Small intestine (tissue), 16 donors: ENCODE measurements at places on chromosomes 16 and 17. TPM values are rescaled to one million over a fixed set of nuclear protein-coding genes. Genes with fewer than 3 reads are reported as not detected.

GRCh38 chr16:56113223-56113622 lies 78.1 kb upstream of the GNAO1 start:
- no peaks in the 10 kb centered on the region for H3K36me3 ChIP-seq
- no peak overlapping the region for H3K4me3 ChIP-seq
- no peaks in the 10 kb centered on the region for H3K4me1 ChIP-seq
- H3K27me3 ChIP-seq, result no peaks in the 10 kb centered on the region

DNA sequence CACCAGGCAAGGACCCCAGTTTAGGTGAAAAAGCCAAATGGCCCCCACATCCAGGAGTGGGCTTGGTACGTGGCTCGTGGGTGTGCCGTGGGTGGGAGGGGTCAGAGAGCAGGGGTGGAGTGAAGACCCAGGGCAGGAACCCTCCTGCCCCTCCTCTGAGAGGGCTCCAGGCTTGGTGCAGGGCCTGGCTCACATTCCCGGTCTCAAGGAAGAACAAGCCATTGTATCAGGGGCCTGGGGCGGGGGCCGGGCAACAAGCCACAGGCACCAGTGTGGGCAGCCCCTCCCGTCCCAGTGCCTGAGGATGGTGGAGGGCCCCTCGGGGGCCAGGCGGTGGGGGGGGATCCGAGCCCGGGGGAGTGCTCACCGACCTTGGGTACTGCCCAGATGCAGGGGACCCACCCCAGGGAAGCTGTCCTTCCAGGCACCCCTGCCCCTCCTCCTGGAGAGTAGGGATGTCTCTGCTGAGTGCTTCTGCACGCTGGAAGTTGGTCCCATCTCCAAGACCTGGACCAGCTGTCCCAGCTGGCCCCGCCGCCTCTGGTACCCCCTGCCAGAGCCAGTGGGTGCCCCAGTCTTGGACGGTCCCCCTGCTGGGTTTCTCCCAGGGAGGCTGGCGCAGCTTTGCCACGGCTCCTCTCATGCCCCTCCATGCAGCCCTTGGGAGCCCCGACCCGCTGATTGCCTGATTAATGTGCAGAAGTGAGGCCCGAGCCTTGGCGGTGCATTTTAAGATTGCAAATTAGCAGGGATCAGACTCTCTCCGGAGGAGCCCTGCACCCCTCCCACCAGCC lies 83.7 kb downstream of the RTN4RL1 start:
- H3K4me3 ChIP-seq, result no peak overlapping the region
- no peaks in the 10 kb centered on the region for H3K36me3 ChIP-seq
- H3K27ac ChIP-seq, result no peak overlapping the region
- no peaks in the 10 kb centered on the region for H3K27me3 ChIP-seq
- no peak for DNase-seq

DNA sequence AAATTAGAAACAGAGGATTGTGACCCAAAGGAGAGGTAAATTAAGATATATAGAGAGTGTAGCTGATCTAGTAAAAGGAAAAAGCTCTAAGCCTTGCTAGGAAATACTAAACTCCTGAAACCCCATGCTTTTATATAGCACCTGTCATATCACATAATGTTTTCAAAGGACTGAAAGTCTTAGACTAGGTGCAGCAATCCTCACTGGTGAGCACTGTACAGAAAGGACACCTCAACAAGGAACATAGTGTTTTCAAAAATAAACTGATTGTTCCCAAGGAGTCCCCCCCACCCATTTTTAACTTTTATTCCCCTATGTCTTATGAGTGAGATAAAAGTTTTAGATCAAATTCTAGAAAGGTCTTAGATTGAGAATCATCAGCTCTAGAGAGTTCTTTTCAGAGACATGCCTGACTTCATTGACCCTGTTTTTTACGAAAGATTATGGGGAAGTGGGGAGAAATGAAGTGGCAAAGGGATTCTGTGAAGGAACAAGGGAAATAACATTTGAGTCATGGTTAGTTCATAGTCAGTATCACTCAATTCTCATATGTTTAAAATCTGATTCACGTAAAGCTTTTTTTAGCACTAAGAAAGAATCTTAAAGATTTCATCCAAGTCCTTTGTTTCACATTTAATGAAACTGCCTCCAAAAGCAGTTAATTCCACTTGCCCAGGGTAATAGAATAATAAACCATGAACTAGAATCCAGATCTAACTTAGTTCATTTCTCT lies 166.4 kb downstream of the CYB561 start:
- H3K27me3 ChIP-seq, result no peaks in the 10 kb centered on the region
- H3K4me3 ChIP-seq, result no peak overlapping the region
- H3K36me3 ChIP-seq, result no peaks in the 10 kb centered on the region
- H3K4me1 ChIP-seq, result no peaks in the 10 kb centered on the region

CACNG1 gene
- 0.66 TPM for polyA plus RNA-seq

C16orf89 gene
- polyA plus RNA-seq, result not detected

SLC2A4 gene
- polyA plus RNA-seq, result 0.31 TPM
